ENCODE measurements at places on chromosomes 5 and 9.

- DNase-seq: no peak
Observed at GRCh38 chr5:51651476-51651875, 268.2 kb downstream of the ISL1 start.

- no peak for DNase-seq
Observed at GRCh38 chr9:120454467-120454866, 125.5 kb downstream of the CDK5RAP2 start.

DNA sequence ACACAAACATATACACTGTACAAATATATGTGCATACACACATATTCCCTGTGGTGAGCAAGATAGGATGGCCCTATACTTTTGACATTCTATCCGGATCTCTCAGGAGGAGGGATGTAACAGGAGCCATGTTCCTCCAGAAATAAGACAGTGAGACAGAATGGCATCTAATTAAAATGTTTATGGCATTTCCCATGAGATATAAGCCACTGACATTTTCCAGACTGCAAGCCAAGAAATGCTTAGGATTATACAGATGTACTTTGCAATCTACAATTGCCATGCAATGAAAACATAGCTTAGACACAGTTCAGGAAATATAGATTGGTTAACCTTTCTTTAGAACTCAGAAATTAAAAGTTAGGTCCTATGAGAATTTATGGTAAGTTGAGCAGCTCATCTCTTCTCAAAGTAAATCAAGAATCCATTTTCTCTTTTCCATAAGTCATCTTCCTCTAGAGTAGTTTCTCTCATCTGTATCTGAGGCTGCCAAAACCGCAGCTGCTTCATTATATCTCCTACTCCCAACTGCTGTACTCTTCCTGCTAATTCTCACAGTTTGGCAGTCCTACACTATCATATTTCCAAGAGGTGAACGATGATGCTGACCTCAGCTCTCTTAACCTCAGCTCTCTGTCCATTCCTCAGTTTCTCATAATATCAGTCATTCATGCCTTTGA lies 1719.1 kb downstream of the MAT2B start:
- no peak for DNase-seq

DNA sequence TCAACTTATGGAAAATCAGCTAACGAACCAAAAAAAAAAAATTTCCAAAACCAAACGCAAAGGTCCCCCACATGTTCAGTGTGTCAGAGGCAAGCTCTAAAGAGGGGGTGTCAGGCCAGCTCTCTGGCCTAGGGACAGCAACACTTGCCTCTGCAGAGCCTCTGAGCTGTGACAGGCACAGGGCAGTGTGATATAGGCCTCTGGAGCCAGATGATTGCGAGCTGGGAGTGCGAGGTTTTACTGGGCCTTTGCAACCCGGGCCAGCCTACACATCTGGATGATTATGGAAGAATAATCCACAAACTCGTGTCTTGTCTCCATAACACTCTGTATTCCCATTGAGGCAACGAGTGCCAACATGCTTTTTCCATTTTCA lies 67.7 kb upstream of the STC2 start:
- no peak for DNase-seq

DNA sequence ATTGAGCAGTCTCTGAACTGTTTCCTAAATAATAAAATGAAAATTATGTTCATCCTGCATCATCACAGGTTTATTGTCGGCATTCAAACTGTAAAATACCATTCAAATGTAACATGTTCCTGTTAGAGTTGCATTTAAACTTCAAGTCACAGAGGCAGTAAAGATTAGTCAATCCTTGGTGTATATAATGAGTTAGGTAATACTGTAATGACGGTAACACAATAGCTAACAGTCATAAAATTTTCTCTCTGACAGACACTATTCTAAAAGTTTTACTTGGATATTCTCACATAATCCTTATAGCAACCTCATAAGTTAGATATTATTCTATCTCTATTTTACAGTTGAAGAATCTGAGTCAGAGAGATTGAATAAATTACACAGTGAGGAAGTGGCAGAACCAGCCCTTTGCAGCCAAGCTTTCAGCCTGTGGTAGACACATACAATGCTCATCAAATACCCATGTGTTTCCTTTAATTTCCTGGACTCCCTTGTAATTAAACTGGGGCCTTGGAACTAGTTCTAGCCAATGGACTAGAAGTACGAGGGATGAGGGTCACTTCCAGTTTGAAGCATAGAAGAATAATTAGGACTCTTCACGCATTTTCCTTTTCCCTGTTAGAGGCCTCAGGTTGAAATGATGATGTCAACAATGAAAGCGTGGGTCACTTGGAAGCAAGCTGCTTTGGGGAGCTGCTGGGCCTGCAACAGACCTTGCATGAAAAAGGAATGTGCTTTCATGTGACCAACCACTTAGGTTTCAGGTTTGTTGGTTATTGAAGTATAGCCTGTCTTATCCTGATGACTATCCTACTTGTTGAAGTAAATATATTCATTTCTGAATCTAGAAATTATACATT lies 12.3 kb upstream of the CAST start:
- no peak for DNase-seq

DNA sequence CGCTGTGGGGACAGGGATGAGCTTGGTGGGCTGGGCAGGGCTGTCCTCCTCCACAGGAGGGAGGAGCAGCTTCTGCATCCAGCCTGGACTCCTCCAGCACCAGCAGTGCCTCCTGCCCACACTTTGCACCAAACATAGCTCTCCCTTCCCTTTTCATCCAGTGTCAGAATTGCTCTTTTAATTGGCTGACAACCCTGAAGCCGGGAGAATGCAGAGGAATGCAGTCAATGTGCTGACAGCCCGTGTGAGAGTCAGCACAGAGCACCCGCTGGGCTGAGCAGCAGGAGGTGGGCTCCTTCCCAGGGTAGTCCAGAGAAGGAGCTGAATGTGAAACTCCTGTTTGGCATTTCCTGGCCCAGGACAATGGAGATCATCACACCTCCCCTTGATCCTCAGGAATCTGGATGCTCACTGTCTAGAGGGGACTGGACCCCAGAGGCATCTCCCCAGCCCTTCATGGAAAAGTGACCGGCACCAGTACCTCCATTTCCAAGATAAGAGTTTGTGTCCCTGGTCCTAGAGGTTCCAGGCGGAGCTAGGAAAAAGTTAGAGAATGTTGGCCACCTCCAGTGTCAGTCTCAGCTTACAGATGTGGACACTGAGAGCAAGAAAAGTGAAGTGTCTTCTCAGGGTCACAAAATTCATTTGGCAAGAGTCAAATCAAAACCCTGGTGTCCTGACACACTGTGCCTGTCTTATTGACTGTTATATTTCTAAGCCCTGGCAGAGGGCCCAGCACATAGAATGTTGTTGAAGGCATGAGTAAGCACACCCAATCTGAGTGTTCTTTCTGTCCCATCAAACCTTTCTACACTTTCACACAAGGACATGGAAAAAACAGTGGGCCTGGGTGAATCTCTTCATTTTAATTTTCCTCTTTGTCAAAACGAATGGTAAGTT lies 202.1 kb downstream of the SNX18 start:
- DNase-seq: no peak

- DNase-seq: no peak
Observed at GRCh38 chr9:123372766-123373446, 16.9 kb downstream of the CRB2 start.

GRCh38 chr5:145324101-145324500 lies 511.0 kb downstream of the PRELID2 start:
- no peak for DNase-seq

Measured in stimulated activated CD8-positive, alpha-beta memory T cell treated with anti-CD3 and anti-CD28 coated beads, Interleukin-4, amount 100 ng/mL, for 24 hours (primary cell).